ENCODE measurements at places on chromosomes 5 and 9.

- DNase-seq: no peak
These were observed 133.3 kb downstream of the MACROH2A1 start for GRCh38 chr5:135265497-135266302.

DNA sequence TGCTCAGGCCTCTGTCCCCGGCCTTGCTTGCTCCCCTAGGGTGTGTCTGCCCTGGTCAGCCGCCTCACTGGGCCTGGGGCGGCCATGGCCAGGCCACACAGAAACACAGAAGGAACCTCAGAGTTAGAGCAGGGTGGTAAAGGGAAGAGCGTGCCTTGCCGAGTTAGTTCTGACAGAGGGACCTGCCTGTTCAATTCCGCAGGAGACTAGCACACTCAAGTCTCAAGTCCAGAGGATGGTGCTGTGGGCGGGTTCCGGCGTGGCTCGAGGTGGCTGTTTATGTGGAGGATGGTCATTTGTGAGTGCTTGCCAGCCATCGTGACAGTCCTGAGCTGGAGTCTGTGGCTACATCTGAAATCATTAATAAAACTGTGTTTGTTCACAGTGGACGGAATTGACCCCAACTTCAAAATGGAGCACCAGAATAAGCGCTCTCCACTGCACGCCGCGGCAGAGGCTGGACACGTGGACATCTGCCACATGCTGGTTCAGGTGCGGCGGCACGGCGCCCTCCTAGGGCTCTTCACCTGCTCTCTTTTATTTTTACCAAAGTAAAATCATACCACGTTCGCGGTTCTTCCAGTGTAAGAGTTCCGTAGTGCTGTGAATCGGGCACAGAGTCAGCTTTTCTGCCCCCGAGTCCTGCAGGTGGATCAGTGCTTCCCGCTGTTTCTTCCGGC lies 95.5 kb upstream of the CACNA1B start:
- DNase-seq: no peak

- no peak for DNase-seq
These were observed 255.4 kb upstream of the DAB2 start for GRCh38 chr5:39680213-39680612.

DNA sequence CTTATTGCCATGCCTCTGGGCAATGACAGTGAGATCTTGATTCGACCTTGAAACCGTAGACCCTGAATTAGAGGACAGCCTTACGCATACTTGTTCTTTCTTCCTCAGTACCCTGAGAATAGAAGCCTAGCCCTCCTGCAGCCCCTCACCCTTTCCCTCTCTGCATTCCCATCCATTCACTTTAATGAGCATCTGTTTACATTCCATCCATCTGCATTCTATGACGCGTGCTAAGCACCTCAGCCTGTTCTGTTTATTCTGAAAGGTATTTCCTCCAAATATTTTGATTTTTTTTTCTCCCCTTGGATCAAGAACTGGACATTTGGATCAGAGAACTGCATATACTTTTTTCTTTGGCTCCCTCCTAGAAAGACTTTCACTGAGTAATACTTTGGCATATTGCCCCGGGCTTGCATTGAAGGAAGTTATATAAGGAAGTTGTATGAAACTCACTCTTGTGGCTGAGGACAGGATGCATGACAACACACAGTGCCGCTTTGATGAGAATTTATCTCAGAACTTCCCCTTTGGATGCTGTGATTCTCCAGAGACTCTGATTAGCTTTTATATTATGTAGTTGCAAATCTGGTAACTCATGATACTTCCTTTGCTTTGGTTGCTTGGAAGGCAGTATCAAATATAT lies 15.7 kb downstream of the TMEM8B start:
- DNase-seq: no peak

All from stimulated activated CD4-positive, alpha-beta T cell treated with anti-CD3 and anti-CD28 coated beads, Interleukin-15, amount 100 ng/mL, for 48 hours (primary cell).